ENCODE measurements at places on chromosomes 2 and 18.

DNA sequence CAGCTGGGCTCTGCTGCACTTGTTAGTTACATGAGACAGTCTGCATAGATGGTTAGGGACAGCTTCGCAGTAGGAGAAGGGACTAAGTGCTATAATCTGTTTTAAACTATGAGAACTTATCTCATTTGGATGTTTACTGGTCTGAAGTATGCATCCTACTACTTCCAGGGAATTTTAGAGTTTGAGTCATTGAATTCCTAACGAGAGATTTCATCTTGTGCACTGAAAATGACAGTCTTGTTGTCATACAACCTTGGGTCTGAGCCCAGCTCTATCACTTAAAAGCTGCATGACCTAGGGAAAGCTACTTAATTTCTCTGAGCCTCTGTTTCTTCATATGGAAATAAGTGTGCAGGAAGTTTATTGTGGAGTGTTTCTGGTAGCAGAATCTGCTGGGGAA lies 78.4 kb downstream of the TRIM43 start:
- no peak for DNase-seq

- no peak for DNase-seq
These were observed 1.2 kb downstream of the ZNF514 start for GRCh38 chr2:95158441-95158840.

DNA sequence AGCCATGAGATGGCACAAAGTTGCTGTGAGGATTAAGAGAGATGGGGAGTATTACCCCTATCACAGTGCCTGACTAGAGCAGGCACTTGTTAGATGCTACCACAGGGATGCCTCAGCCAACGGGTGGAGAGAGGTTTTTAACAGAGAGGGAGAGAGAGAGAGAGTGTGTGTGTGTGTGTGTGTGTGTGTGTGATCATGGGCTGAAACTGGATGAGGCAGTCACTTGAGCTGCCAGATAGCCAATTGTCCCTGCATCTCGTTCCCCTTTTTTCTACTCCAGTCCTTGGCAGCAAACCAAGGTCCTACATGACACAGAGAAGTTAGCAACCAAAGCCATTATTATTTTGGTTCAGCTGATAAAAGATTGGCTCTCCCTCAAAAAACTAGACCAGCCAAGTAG lies 3.0 kb downstream of the CD8A start:
- DNase-seq: peak; percentile 74

GRCh38 chr2:210558708-210559107 lies 2.3 kb downstream of the CPS1 start:
- DNase-seq: no peak

DNA sequence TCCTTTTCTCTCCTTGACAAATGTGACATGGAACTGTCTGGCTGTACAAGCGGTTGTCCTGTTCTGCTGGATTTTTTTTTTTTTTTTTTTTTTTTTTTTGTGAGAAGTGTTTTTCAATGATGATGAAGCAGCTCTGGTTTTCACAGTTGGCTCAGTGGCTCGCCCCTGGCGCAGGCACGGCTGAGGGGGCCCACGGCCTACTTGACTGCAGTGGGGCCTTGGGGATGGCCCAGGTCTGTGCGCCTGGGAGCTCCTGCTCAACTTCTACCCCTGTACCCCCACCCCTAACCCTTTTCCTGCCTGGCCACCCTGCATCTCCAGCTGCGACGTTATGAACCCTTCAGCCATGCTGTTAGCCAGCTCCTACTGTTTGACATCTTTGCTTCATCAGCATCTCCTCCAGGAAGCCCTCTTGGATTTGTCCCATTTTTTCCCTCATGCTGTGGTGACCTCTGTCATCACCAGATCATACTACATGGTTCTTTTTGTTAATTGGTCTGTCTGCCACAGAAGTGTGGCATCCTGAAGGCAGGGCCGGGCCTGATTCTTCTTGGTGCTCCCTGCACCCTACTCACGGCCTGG lies 167.9 kb downstream of the INHBB start:
- no peak for DNase-seq
